Endodermal cell (in vitro differentiated cells): ENCODE measurements at places on chromosomes 16 and 17. TPM values are rescaled to one million over a fixed set of nuclear protein-coding genes. Genes with fewer than 3 reads are reported as not detected.
A peak's percentile ranks its signal among the peaks of the same experiment; 100 is the strongest.

GRCh38 chr16:17828012-17828411 is 357.3 kb upstream of the XYLT1 start:
- H3K4me3 ChIP-seq = no peak overlapping the region
- no peaks in the 10 kb centered on the region for H3K27me3 ChIP-seq
- no peaks in the 10 kb centered on the region for H3K36me3 ChIP-seq
- no peak for DNase-seq
- H3K4me1 ChIP-seq = no peaks in the 10 kb centered on the region

- no peaks in the 10 kb centered on the region for H3K27me3 ChIP-seq
- no peak overlapping the region for H3K4me3 ChIP-seq
- H3K36me3 ChIP-seq = no peaks in the 10 kb centered on the region
- H3K27ac ChIP-seq = no peak overlapping the region
- DNase-seq = peak; percentile 54
These were observed 134.4 kb downstream of the SNX11 start for GRCh38 chr17:48241770-48242497.

DNA sequence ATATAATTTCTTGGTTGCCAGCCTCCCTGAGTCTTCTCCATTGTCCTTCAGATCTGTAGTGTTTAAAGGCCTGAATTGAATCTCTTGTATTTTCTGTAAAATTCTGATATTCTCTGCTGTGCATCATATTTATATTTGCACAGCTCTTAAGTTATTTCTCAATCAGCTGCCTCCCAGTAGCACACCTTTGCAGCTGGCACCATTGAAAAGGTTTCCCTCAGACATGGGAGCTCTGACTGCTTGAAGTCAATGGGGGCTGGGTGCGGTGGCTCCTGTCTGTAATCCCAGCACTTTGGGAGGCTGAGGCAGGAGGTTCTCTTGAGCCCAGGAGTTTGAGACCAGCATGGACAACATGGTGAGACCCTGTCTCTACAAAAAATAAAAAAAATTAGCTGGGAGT is 40.4 kb downstream of the PITPNC1 start:
- no peaks in the 10 kb centered on the region for H3K4me1 ChIP-seq
- no peak for DNase-seq
- H3K4me3 ChIP-seq = no peak overlapping the region
- no peaks in the 10 kb centered on the region for H3K36me3 ChIP-seq
- no peak overlapping the region for H3K27ac ChIP-seq

- peaks cover 2% of the 10 kb centered on the region for H3K4me1 ChIP-seq
- peak; percentile 62 for DNase-seq
- H3K27ac ChIP-seq = no peak overlapping the region
- no peaks in the 10 kb centered on the region for H3K36me3 ChIP-seq
- H3K27me3 ChIP-seq = no peaks in the 10 kb centered on the region
- no peak overlapping the region for H3K4me3 ChIP-seq
These were observed 127.0 kb upstream of the MON1B start for GRCh38 chr16:77064037-77064436.

- no peak overlapping the region for H3K4me3 ChIP-seq
- no peaks in the 10 kb centered on the region for H3K4me1 ChIP-seq
- DNase-seq = no peak
- H3K27ac ChIP-seq = no peak overlapping the region
- no peaks in the 10 kb centered on the region for H3K36me3 ChIP-seq
- no peaks in the 10 kb centered on the region for H3K27me3 ChIP-seq
These were observed 5.5 kb upstream of the PIEZO1 start for GRCh38 chr16:88790312-88791211.

- no peaks in the 10 kb centered on the region for H3K36me3 ChIP-seq
- no peaks in the 10 kb centered on the region for H3K4me1 ChIP-seq
- no peak overlapping the region for H3K27ac ChIP-seq
- no peak overlapping the region for H3K4me3 ChIP-seq
- peaks cover 66% of the 10 kb centered on the region for H3K27me3 ChIP-seq
These were observed 8.4 kb downstream of the CES1 start for GRCh38 chr16:55824473-55825000.

Gene DBNDD1
- 25.7 to 36.5 TPM (median 32.5 TPM) in 3 replicates for total RNA-seq
